Skeletal muscle cell (primary cell): ENCODE measurements at places on chromosomes 13 and 19.

GRCh38 chr13:101178406-101178805, 237.9 kb downstream of the NALCN start:
- DNase-seq, result no peak

DNA sequence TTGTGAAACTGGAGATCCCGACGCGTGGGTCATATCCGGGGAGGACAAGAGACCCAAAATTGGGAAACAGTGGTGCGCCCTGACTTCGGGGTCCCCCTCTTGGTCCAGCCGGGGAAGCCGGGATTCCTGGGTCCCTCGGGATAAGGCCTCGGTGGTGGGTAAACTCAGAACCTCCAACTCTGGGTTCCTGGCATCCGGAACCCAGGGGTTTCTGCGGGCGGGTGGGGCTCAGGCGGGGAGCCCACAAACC, 688 bp downstream of the ZFP36 start:
- DNase-seq, result no peak

DNA sequence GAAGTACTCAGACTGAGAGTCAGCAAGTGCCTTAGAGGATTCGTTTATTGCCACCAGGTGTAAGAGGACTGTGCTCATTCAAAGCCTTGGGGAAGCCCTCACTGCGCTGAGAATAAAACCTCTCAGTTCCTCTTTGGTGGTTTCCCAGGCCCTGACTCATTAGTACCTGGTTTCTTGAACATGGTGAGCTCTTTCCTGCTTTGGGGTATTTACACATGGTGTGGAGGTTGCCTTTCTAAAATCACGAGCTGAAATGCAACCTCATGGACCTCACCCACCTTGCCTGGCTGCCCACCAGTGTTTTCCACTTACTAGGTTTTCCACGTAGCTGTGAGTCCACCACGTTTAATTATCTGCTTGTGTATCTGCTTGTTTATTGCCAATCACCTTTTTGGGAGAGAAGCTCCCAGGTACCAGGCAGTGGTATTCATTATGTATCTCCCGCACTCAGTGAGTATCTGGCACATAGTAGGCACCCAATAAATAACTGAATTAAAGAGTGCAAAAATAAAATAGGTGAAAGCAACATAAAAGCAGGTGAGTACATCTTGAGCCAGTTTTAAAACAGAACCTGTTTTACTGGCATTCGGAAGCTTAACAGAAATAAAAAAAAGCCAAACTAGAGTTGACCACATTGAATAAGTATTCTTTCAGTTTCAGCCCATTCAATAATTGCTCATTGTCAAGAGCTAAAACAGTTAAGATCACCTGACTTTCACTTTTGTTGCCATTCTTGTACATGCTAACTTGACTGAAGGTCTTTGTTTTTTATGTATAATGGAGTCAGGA, 533.0 kb downstream of the MYO16 start:
- DNase-seq, result no peak

DNA sequence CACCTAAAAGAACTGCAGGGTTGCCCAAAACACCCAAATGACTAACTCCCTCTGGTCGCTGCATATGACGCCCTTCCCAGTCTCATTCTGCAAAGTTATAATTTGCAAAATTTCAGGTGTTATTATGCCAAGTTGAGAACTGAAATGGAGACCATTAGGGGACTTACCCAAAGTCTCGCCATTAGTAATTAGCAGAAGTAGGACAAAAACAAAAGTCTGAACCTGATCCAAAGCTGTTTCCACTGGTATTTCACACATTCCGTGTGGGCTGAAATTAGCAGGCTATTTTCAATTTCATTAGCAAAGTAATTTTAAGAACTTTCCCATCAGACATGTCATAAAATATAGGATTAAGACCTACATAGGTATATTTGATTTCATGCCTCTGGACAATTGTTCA, 6.8 kb downstream of the RUBCNL start:
- no peak for DNase-seq

GRCh38 chr19:33311326-33311682, 9.0 kb upstream of the CEBPA start:
- no peak for DNase-seq

GRCh38 chr13:92459306-92459705, 767.3 kb upstream of the GPC6 start:
- no peak for DNase-seq

DNA sequence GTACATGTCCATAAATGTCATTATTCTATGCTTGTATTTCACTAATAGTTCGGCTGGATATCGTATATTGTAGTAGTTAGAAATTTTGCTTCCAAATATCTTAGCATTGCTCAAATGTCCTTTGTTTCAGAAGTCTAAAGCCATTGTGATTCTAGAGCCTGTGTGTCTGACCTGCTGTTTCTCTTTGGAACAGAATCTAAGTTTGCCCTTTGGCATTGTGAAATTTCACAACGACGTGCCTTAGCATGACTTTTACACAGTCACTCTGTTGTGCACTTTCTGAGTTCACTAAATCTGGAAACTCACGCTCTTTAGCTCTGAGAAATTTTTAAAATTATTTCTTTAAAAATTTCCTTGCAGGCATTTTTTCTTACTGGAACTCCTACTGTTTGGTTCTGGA, 152.2 kb downstream of the TBC1D4 start:
- DNase-seq, result no peak

GRCh38 chr13:29481603-29482002, 113.9 kb downstream of the SLC7A1 start:
- DNase-seq, result no peak

DNA sequence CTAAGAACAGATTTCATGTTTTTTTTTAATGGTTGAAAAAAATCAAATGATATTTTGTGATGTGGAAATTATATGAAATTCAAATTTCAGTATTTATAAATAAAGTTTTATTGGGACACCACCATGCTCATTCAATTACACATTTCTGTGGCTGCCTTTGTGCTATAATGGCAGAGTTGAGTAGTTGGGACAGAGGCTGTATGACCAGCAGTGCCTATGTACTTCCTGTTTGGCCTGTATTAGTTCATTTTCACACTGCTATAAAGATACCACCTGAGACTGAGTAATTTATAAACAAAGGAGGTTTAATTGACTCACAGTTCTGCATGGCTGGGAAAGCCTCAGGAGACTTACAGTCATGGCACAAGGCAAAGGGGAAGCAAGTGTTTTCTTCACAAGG, 33.6 kb downstream of the AKAP11 start:
- no peak for DNase-seq

DNA sequence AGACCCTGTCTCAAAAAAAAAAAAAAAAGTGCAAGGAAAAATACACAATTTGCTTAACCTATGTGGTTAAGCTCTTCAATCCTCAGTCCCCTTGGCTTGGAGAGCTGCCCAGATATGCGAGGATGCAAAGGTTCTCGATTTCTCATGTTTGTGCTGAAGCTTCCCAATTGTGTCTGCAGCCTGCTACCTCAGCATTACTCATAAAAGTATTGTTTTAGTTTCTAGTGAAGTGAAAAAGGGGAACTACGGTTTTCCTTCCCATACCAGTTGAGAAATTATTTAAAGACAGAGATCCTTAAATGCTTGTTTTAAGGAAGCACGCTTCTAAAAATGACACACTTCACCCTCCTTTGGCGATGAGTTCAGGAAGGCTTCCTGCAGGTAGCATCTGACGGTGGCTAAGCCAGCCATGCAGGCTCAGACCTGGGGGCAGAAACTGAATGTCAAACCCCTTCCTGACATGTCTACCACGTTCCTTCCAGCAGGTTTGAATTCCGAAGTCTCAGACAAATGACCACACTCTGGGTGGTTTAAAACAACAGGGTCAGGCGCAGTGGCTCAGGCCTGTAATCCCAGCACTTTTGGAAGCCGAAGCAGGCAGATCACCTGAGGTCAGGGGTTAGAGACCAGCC, 47.9 kb downstream of the RUBCNL start:
- peak; percentile 90 for DNase-seq

DNA sequence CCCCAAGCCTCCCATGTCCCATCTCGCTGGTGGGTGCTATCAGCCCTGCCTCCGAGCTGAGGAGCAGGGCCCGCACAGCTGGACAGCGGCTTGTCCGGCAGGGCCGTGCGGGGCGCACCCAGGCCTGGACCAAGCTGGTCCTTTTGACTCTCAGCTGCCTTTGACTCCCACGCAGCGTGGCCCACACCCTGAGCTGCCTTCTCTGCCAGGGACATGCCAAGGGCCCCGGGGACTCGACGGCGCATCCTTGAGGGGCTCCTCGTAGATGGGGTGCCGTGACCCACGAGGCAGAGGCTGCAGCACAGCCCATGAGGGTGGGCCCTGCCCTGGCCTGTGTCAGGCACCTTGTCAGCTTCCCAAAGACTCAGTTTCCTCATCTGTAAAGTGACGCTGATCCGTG, 38.8 kb upstream of the F7 start:
- no peak for DNase-seq
